ENCODE measurements at places on chromosomes 12 and 14.

- no peak for DNase-seq
These were observed 8.1 kb downstream of the ITGA7 start for GRCh38 chr12:55699471-55700055.

- peak; percentile 94 for DNase-seq
These were observed 285.8 kb upstream of the GRIP1 start for GRCh38 chr12:66964629-66965028.

DNA sequence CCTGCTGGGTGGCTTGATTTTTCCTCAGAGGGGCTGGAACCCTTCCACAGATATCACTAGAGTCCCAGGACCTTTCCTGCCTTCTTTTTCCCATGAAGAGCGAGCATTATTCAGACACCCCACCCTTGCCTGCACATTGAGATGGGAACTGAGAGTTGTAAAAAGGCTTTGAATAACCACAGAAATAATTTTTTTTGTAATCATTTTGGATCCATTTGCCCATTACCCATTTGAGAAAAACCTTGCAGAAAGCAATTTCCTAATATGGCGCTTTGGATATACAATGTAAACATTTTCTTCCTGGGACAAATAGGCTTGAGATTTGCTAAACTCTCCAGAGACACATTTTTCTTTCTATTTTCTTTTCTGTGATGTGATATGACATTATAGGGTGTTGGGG lies 250.6 kb downstream of the MSRB3 start:
- DNase-seq: no peak

- peak; percentile 47 for DNase-seq
These were observed 10.7 kb upstream of the ATP2A2 start for GRCh38 chr12:110270125-110270962.

DNA sequence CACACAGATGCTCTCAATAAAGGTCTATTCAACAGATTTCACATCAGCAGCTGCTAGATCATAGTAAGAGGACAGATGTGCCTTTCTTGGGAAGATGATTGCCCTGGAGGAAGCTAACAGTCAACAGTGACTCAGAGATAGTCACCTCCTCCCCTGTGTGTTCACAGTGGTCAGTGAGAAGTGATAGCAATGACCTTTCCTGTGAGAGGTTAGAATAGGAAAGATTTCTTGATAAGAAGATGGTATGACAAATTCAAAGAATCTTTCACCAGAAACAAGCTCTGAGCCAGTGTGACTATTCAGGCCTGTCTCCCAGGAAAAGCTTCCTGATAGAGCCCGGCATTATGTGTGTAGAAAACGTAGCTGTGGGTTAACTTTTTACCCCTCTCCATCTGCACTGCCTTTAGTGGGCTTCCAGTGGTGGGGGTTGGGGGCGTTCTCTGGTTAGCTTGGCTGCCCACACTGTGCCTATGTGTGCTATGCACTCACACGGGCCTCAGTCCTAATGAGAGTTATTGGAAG lies 66.4 kb upstream of the ARHGAP5 start:
- no peak for DNase-seq

DNA sequence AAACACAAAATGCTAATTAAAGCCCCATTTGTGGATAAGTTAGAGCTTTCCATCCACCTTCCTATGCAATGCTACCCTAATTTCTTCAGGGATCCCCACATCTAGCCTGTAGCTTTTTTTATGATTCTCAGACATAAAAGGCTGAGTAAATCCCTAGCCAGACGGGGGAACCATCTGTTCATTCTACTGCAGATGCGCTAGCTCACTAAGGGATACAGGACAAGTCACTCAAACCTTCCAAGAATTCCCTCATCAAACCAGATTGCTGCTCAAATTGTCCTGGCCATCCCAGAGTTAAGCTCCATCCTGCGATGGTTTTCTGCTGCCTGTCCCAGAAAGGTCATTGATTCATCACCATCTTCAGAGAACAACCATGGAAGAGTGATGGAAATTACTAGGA lies 56.7 kb downstream of the MYRFL start:
- DNase-seq: no peak

- DNase-seq: no peak
These were observed 121.3 kb downstream of the RPS29 start for GRCh38 chr14:49464885-49465284.

GRCh38 chr14:48690349-48690748 lies 895.8 kb downstream of the RPS29 start:
- no peak for DNase-seq

DNA sequence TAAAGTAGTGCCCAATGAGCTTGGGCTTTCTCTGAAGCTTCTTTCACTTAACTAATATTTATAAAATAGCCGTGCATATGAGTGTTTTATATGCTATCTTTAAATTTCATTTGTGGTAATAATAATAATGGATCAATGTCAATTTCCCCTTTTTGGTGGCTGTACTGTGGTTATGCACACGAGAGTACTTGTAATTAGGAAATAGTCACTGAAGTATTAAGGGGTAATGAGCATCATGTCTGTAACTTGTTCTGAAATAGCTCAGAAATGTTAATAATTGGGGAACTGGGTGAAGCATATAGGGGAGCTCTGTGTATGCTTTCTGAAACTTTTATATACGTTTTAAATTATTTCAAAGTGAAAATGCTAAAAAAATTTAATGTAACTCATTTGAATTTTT lies 7.0 kb upstream of the RNASE8 start:
- no peak for DNase-seq

GRCh38 chr14:47976139-47976538 lies 300.7 kb upstream of the MDGA2 start:
- DNase-seq: no peak

GRCh38 chr12:66693901-66694513 lies 15.1 kb upstream of the GRIP1 start:
- peak; percentile 86 for DNase-seq

GRCh38 chr12:23375621-23376020 lies 573.8 kb downstream of the SOX5 start:
- no peak for DNase-seq
